ENCODE measurements at places on chromosomes 7 and 10.
A peak's percentile ranks its signal among the peaks of the same experiment; 100 is the strongest.

DNA sequence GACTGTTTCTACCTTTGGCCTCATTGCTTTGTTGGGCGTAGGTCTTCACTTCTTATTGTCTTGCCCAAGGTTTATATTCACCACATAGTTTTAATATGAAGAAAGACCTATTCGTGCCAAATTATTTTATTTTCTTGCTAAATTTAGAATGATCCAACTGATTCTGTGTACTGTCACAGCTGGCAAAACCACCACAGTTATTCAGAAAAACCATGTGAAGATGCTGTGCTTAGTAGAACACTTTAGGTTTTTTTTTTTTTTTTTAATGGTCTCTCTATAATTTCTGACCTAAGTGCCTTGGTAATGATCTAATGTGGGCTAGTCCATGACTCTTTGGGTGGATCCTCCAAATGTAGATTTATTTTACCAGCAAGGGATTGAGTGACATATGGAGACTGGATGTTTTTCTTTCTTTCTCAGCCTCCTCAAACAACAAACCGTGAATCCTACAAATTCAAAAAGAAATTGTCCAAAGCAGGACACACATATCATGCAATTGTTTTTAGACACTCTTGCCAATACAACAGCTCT is 243.8 kb downstream of the DYNC1I1 start:
- no peak for DNase-seq

DNA sequence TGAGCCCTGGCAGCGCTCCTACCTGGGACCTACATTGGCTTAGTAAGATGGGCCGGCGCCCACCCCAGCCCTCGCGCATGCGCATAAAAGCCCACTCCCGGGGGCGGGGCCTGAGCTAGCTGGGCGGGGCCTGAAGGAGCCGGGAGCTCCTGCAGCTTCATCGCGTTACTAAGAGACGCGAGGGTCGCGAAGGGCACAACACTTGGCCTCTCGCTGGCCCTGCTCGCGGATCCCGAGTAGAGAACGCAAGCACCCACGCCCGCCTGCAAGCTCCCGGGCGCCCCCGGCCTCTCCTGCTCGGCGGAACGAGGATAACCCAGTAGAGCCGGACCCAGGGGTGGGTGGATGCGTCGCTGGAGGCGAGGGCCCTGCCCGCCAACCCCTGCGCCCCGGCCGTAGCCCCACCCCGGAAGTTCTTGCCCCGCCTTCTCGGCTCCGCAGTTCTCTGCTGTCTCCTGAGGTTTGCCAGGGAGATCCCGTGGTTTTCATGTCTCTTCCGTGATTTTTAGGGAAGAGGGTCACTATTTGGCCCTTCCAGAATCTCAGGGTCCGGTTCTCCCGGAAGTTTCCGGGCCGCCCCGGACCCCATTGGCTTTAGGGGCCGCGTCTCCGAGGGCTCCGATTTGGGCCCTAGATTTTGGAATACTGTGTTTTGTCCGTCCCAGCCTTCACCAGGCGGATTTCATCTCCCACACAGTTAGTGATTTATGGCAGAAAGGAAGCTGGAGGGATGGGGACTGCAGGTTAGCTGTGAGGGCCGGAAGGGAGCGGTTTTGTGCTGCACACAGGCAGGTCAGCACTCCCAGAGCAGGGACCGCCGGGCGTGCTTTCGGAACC is at the start of gene MEIG1:
TSS of gene MEIG1 (plus strand) at position 168 of the 837 bp plus-strand sequence. CDS start 7,081 bp downstream, outside the sequence.
- peak; percentile 73 for DNase-seq

- no peak for DNase-seq
Observed at GRCh38 chr7:142451296-142451695, 193.4 kb upstream of the PRSS58 start.

- DNase-seq = no peak
Observed at GRCh38 chr10:89129911-89130310, 77.2 kb downstream of the CH25H start.

GRCh38 chr10:115030483-115031200 is 62.5 kb upstream of the ATRNL1 start:
- no peak for DNase-seq

- DNase-seq = no peak
Observed at GRCh38 chr7:26460351-26461085, 168.9 kb downstream of the SNX10 start.

- DNase-seq = no peak
Observed at GRCh38 chr10:98047009-98047741, 16.8 kb upstream of the CRTAC1 start.

DNA sequence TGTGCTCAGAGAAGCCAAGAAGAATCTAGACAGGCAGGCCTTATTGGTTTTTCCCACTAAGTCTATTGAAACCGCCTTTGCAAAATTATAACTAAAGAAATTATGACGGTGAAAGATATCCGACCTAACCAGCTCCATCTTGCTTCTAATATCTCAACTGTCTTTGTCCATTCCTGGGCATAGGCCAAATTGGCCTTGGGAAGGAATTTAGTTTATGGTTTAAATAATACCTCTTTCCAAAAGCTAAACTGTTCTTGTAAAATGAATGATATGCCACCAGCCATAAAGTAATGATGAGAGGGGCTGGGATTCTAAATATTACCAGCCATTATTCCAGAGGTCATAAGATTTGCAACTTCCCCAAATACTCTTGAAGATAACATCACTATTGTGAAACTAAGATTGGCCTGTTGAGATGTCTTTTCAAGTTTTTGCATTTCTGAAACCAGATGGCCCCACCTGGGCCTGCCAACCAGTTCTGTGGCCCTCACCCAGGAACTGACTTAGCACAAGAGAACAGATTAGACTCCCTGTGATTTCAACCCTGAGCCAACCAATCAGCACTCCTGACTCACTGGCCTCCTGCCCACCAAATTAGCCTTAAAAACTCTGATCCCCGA is 41.2 kb upstream of the SLC35G1 start:
- no peak for DNase-seq

DNA sequence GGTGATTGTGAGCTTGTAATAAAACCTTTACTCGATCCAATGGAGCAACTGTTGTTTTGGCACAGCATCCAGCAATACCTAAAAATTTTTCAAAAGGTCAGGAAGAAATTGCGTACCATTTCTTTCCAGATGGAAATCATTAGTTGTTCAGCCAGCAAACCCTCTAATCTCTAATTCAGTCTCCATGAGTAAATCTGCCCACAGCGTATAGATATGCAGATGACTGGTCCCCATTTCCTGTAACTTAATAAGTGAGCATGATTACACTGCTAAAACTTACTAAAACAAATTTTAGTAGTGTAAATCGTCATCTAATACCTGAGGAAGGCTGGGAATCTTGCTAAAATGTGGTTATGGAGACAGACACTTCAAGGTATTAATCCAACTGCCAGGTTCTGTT is 10.6 kb downstream of the SLC25A16 start:
- DNase-seq = no peak

GRCh38 chr7:148374396-148375259 is 215.9 kb upstream of the C7orf33 start:
- no peak for DNase-seq

Data from NCI-H2029 (cell line).